ENCODE measurements at places on chromosomes 2 and 18.

DNA sequence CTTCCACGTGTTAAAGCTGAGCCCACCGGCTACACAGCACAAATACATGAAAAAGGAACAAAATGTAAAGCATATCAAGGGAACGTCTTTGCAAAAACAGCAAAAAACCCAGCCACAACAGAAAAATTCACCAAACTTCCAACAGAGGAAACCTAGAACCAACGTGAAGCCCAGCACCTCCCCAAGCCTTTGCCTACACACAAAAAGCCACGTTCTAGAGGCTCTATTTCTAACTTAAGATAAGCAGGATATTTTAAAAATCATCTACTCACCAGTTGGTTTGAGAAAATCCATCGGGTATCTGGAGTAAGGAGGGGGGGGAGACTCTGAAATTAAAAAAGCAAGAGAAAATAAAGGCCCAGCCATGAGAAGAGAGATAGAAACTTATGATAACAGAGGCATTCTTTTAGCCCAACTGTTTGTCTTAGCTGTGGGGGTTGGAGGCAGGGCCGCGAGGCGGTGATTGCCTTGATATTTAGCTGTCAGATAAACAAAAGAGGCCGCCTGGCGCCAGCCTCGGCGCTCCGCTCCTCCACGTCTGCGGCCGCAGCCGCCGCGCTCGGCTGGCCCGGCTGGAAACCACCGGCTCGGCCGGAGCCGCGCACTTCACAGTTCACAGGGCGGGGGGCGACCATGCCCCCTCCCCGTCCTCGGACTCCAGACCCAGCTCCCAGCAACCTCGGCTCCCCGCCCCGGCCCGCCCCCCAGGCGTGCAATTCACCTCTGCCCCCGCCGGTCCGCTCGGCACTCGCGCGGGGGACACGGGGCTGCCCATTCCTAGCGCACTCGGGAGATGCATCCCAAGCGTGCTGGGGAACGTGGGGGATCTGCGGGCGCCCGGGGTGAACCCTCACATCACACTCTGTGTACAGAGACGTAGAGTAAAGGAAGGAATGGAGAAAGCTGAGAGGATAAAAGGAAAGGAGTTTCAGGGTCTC is 2.4 kb downstream of the SMAD7 start:
- peak overlapping the region; percentile 74 for H3K27ac ChIP-seq
- peak; percentile 59 for DNase-seq
- H3K27me3 ChIP-seq: no peaks in the 10 kb centered on the region
- peaks cover 50% of the 10 kb centered on the region for H3K36me3 ChIP-seq
- peak overlapping the region; percentile 90 for H3K4me3 ChIP-seq
- peaks cover 66% of the 10 kb centered on the region for H3K4me1 ChIP-seq

DNA sequence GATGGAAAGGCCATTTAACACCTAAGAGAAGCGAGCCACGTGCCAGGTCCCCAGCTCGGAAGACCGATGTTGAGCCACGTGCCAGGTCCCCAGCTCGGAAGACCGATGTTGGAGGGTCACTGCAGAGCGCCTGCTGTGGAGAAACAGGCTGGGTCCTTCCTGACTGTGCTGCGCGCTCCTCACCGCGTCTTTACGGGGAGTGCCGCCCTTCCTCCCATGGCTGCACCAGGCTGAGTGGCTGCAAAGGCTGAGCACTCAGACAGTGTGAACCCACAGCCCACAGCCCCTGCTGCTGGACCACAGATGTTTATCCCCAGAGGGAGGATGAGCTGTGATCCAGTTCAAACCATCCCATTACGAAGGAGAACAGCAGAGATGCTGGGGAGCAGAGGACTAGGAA is 55.7 kb downstream of the RTP5 start:
- H3K27ac ChIP-seq: no peak overlapping the region
- H3K27me3 ChIP-seq: no peaks in the 10 kb centered on the region
- no peak overlapping the region for H3K4me3 ChIP-seq

- H3K4me1 ChIP-seq: no peaks in the 10 kb centered on the region
- H3K4me3 ChIP-seq: no peak overlapping the region
- no peak for DNase-seq
- H3K36me3 ChIP-seq: no peaks in the 10 kb centered on the region
- no peak overlapping the region for H3K27ac ChIP-seq
Observed at GRCh38 chr2:219997341-219997851, 370.0 kb downstream of the SLC4A3 start.

DNA sequence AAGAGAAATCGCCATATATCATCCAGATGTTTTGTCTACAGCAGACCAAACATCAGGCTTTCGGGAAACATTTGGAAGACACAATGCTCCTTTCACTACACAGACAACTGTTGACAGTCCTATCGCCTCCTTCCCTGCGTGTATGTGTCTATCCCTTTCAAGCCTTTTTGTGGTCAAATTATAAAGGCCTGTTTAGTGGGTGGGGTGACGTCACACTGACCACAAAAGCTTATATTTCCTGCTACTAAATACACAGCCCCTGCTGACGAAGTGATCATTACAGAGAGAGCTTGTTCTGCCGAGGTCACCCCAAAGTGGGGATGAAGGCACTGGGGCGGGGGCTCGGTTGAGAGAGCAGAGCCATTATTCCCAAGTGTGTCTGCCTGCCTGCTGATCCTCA is 302.7 kb upstream of the TNP1 start:
- peaks cover 21% of the 10 kb centered on the region for H3K4me1 ChIP-seq
- H3K36me3 ChIP-seq: no peaks in the 10 kb centered on the region
- peaks cover 11% of the 10 kb centered on the region for H3K27me3 ChIP-seq
- no peak for DNase-seq
- no peak overlapping the region for H3K4me3 ChIP-seq

- peaks cover 17% of the 10 kb centered on the region for H3K4me1 ChIP-seq
- DNase-seq: no peak
- H3K4me3 ChIP-seq: no peak overlapping the region
- H3K27ac ChIP-seq: no peak overlapping the region
- peaks cover 37% of the 10 kb centered on the region for H3K27me3 ChIP-seq
Observed at GRCh38 chr18:48544116-48544515, 5.3 kb downstream of the CTIF start.

DNA sequence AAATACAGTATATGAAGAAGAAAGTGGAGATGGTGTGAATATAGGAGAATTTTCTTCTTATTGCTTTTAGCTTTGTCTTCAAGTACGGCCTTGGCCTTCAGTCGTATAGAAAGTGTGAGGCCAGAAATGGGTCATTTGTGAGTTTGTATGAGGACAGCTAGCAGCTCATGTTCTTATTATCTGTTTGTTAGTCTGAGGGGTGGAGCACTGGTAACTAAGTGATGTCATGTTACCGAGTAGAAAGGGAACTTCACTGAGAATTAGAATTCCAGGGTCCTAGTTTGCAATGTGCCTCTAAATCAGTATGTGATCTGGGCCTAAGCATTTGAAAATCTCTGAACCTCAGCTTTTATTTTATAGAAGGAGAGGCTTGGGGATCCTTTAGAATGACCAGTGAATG is 588.6 kb downstream of the NRXN1 start:
- H3K4me3 ChIP-seq: no peak overlapping the region
- H3K27ac ChIP-seq: no peak overlapping the region
- H3K36me3 ChIP-seq: no peaks in the 10 kb centered on the region
- no peak for DNase-seq
- no peaks in the 10 kb centered on the region for H3K4me1 ChIP-seq

GRCh38 chr2:181444654-181445053 is 12.5 kb upstream of the ITGA4 start:
- H3K4me1 ChIP-seq: peaks cover 32% of the 10 kb centered on the region
- no peaks in the 10 kb centered on the region for H3K27me3 ChIP-seq
- no peak for DNase-seq
- H3K27ac ChIP-seq: no peak overlapping the region

Measured in activated T-cell treated with anti-CD3 and anti-CD28 coated beads, Interleukin-2, amount 50 U/mL, for 24 hours (primary cell).